ENCODE measurements at places on chromosomes 6 and 20. TPM values are rescaled to one million over a fixed set of nuclear protein-coding genes. Genes with fewer than 3 reads are reported as not detected.

The SRMS gene
- not detected for total RNA-seq

The C6orf15 gene
- not detected for total RNA-seq

The TP53TG5 gene
- not detected for total RNA-seq

The WFDC5 gene
- not detected for total RNA-seq

The DZANK1 gene
- 2.8 TPM for total RNA-seq

The FAXC gene
- 6.3 TPM for total RNA-seq

The GRIK2 gene
- total RNA-seq = 0.32 TPM

The EYA2 gene
- 3.0 TPM for total RNA-seq

The SLC24A3 gene
- 0.04 TPM for total RNA-seq
